ENCODE measurements at places on chromosomes 1 and 21. TPM values are rescaled to one million over a fixed set of nuclear protein-coding genes. Genes with fewer than 3 reads are reported as not detected.

LRRC7 gene
- 0.01 TPM for polyA plus RNA-seq

KCNK1 gene
- polyA plus RNA-seq: 4.9 TPM

ARHGEF16 gene
- 1.7 TPM for polyA plus RNA-seq

OR6N1 gene
- not detected for polyA plus RNA-seq

CACNA1S gene
- polyA plus RNA-seq: 0.01 TPM

GJA8 gene
- polyA plus RNA-seq: not detected

ARMH1 gene
- 3.3 TPM for polyA plus RNA-seq

RIPPLY3 gene
- not detected for polyA plus RNA-seq

RNF223 gene
- not detected for polyA plus RNA-seq

GBP5 gene
- polyA plus RNA-seq: 8.6 TPM

SPRTN gene
- polyA plus RNA-seq: 3.9 TPM

OR10Z1 gene
- not detected for polyA plus RNA-seq

HSD11B1 gene
- 32.0 TPM for polyA plus RNA-seq

ST6GALNAC3 gene
- 4.0 TPM for polyA plus RNA-seq

CLCA4 gene
- not detected for polyA plus RNA-seq

PIGP gene
- 17.8 TPM for polyA plus RNA-seq

CXADR gene
- 1.4 TPM for polyA plus RNA-seq

PNRC2 gene
- 92.4 TPM for polyA plus RNA-seq

SLC1A7 gene
- polyA plus RNA-seq: not detected

ZSWIM5 gene
- polyA plus RNA-seq: 6.9 TPM

CEP85 gene
- polyA plus RNA-seq: 4.4 TPM

CYYR1 gene
- 16.0 TPM for polyA plus RNA-seq

QSOX1 gene
- 100.0 TPM for polyA plus RNA-seq

UTS2 gene
- polyA plus RNA-seq: 0.04 TPM

RGS2 gene
- 56.4 TPM for polyA plus RNA-seq

ZNF593OS gene
- polyA plus RNA-seq: 0.54 TPM

SPRR1A gene
- polyA plus RNA-seq: not detected

Data from ovary (tissue), 10 donors.